Tongue (tissue), 3 donors: ENCODE measurements at places on chromosomes 2 and 18. TPM values are rescaled to one million over a fixed set of nuclear protein-coding genes. Genes with fewer than 3 reads are reported as not detected.

RAB10 gene
- total RNA-seq: 96.6 TPM

RGPD3 gene
- total RNA-seq: 1.1 TPM

TWSG1 gene
- 74.1 TPM for total RNA-seq

CD8B2 gene
- not detected for total RNA-seq

GAREM2 gene
- total RNA-seq: 1.8 TPM

NEU4 gene
- 9.4 TPM for total RNA-seq

PHOSPHO2 gene
- 5.0 TPM for total RNA-seq

POTEC gene
- not detected for total RNA-seq

C2orf69 gene
- total RNA-seq: 12.2 TPM
